ENCODE measurements at places on chromosomes 3 and 15. TPM values are rescaled to one million over a fixed set of nuclear protein-coding genes. Genes with fewer than 3 reads are reported as not detected.

Gene AMT
- total RNA-seq: 15.2 TPM

Gene NOX5
- 0.60 TPM for total RNA-seq

Gene IL5RA
- total RNA-seq: 1.1 TPM

Gene ALDH1A2
- 113 TPM for total RNA-seq

Gene USP13
- 9.0 TPM for total RNA-seq

Gene RFX7
- total RNA-seq: 15.2 TPM

Gene ANKDD1A
- total RNA-seq: 8.0 TPM

Gene DOCK3
- total RNA-seq: 0.54 TPM

DNA sequence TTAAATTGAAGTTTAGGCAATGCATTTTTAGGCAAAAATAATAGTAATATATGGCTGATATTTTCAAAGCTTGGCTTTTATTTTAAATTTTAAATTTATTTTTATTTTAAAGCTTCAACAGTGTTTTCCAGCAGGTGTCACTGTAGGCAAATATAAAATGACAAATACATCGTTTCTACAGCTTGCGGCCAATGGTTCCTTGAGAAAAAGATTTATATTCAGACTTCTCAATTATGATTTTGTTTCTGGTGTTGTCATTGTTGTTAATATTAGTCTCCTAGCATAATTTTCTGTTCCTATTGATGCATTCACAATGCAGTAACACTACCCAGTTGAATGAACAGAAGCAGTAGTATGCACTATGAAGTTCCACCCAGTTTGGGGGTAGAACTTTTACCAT, 220.7 kb upstream of the DNAJC19 start:
- no peaks in the 10 kb centered on the region for H3K27me3 ChIP-seq
- DNase-seq: no peak
- no peak overlapping the region for H3K27ac ChIP-seq
- no peaks in the 10 kb centered on the region for H3K36me3 ChIP-seq
- no peaks in the 10 kb centered on the region for H3K4me1 ChIP-seq

GRCh38 chr15:63953524-63953923, 92.8 kb downstream of the DAPK2 start:
- no peak for DNase-seq
- H3K27me3 ChIP-seq: no peaks in the 10 kb centered on the region
- no peaks in the 10 kb centered on the region for H3K4me1 ChIP-seq
- no peak overlapping the region for H3K4me3 ChIP-seq
- H3K27ac ChIP-seq: no peak overlapping the region
- H3K36me3 ChIP-seq: no peaks in the 10 kb centered on the region

- H3K27me3 ChIP-seq: no peaks in the 10 kb centered on the region
- no peak overlapping the region for H3K27ac ChIP-seq
- no peaks in the 10 kb centered on the region for H3K36me3 ChIP-seq
- H3K4me3 ChIP-seq: no peak overlapping the region
- H3K4me1 ChIP-seq: no peaks in the 10 kb centered on the region
These were observed 8.8 kb downstream of the MAP2K5 start for GRCh38 chr15:67551207-67551743.

DNA sequence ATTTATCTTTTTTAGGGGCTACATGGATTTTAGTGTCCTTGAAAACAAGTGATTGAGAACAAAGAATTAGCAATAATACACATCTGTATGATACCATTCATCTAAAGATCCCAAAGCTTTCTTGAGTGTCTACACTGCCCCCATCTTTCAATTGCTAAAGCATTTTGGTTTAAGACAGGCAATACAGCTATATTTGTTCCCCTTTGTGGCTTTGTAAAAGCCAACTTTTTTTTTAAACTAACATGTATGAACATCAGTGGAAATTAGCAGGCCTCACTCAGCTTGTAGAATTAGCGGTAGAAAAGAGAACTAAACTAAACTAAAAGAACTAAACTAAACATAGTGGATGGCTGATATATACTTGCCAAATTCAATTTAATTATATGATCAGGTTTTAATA, 449.6 kb downstream of the MECOM start:
- no peaks in the 10 kb centered on the region for H3K36me3 ChIP-seq
- no peaks in the 10 kb centered on the region for H3K27me3 ChIP-seq
- no peak overlapping the region for H3K4me3 ChIP-seq
- no peak for DNase-seq

DNA sequence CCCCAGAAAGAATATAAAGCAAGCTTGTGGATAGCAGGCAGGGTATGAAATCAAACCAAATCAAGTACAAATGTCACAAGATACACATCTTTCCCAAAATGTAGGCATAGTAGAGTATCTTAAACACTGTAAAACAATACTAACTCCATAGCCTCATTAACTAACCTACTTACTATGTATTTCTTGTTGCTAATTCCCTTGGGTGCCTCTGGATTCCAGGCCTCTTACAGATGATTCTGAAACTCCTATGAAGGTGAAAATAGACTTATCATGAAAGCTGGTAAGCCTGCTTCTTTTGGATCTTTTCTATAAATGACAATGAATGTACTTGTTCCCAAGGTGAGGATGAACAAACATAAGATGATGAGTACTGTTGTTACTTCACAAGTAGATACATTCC, 93.8 kb downstream of the FRMD5 start:
- H3K27ac ChIP-seq: no peak overlapping the region
- DNase-seq: no peak
- H3K4me3 ChIP-seq: no peak overlapping the region
- no peaks in the 10 kb centered on the region for H3K4me1 ChIP-seq
- no peaks in the 10 kb centered on the region for H3K36me3 ChIP-seq
- H3K27me3 ChIP-seq: no peaks in the 10 kb centered on the region

GRCh38 chr15:63352808-63353207, 28.8 kb downstream of the CA12 start:
- peak overlapping the region; percentile 30 for H3K27ac ChIP-seq
- peaks cover 36% of the 10 kb centered on the region for H3K4me1 ChIP-seq
- H3K36me3 ChIP-seq: no peaks in the 10 kb centered on the region
- no peak overlapping the region for H3K4me3 ChIP-seq
- no peaks in the 10 kb centered on the region for H3K27me3 ChIP-seq

DNA sequence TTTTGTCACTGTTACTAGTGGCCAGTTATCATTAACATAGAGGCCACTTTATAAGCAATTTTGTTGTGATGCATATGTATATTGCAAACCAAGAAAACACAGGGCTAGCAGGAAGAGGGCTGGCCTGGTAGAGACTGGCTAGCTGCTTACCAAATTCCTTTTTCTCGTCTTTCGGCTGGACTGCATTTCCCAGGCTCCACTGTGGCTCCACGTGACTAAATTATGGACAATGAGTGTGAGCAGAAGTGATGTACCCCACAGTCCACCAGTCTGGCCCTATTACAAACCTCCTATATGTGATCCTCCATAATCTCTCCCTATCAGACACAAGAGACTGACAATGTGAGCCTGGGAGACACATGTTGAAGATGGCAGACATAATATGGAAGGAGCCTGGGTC, 257.0 kb downstream of the MFSD1 start:
- no peak overlapping the region for H3K4me3 ChIP-seq
- H3K4me1 ChIP-seq: no peaks in the 10 kb centered on the region
- no peaks in the 10 kb centered on the region for H3K27me3 ChIP-seq
- DNase-seq: no peak

- H3K36me3 ChIP-seq: no peaks in the 10 kb centered on the region
- H3K27ac ChIP-seq: no peak overlapping the region
- no peaks in the 10 kb centered on the region for H3K4me1 ChIP-seq
- no peaks in the 10 kb centered on the region for H3K27me3 ChIP-seq
- no peak overlapping the region for H3K4me3 ChIP-seq
These were observed 85.1 kb upstream of the TRA2B start for GRCh38 chr3:186022931-186023330.

GRCh38 chr3:129185783-129186182, 2.1 kb upstream of the CNBP start:
- H3K27me3 ChIP-seq: no peaks in the 10 kb centered on the region
- no peaks in the 10 kb centered on the region for H3K4me1 ChIP-seq
- no peak for DNase-seq

GRCh38 chr3:42692667-42693529, 7.6 kb downstream of the KLHL40 start:
- DNase-seq: no peak
- H3K4me1 ChIP-seq: no peaks in the 10 kb centered on the region
- no peaks in the 10 kb centered on the region for H3K36me3 ChIP-seq

DNA sequence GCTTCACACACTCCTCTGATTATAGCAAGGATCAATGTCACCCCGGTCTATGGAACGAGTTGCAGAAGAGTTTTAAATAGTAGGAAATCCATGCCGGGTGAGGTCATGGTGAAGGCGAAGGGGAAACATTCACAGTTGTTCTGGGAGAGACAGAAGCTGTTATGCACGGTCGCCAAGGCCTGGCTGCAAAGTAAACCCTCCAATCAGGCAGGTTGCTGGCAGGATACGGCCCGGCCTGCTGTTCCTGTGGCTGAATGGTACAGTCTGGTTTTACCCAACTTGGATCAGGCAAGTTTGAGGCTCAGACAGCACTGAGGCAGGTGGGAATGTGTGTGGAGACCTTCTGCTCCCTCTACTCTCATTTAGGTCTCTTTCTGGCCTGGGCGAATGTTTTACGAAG, 45.3 kb upstream of the ATP2B2 start:
- H3K4me3 ChIP-seq: no peak overlapping the region
- no peak overlapping the region for H3K27ac ChIP-seq
- H3K4me1 ChIP-seq: no peaks in the 10 kb centered on the region

- no peak overlapping the region for H3K4me3 ChIP-seq
- no peaks in the 10 kb centered on the region for H3K36me3 ChIP-seq
- no peak overlapping the region for H3K27ac ChIP-seq
These were observed 212.3 kb upstream of the CFAP20DC start for GRCh38 chr3:59262076-59262498.

DNA sequence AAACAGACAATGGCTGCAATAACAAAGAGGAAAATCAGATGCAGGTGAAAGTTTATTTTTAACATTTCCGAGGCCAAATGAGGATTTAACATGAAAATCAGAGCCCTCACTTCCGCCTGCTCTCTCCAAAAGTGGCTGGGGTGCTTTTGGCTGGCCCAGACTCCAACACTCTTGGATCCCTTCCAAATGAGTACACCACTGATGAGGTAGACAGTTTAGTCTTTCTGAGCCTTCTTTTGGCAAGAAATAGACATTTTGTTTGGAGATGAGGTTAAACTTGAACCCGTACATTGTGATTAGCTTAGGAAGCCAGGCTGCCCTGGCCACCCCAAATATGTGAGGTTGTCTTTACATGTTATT, 51.0 kb upstream of the TRA2B start:
- no peak overlapping the region for H3K27ac ChIP-seq
- no peak overlapping the region for H3K4me3 ChIP-seq
- no peak for DNase-seq

DNA sequence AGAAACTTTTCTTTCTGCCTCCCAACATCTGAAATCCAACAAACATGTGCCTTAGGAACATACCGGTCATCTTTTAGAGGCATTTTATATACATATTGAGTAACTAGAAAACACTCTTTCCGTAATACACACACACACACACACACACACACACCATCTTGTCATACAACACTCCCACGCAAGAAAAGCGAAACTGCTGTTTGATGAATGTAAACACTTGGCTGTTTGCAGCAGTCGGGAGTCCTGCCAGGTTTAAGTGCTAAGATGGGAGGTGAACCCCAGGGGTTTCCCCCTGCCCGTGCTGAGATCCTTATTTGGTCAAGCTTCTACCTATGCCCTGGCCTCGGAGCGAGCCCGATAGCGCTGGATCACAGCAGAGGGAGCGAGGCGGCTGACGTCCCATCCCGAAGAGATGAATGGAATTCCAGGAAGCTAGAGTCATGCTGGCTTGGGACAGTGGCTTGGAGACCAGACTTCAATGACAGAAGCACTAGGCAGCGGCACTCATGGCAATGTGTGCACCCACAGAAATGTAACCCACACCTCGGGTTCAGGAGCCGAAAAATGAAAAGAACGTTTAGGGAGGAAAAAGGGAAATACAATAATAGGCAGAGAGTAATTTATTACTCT, 1.3 kb upstream of the THBS1 start:
- H3K4me1 ChIP-seq: peaks cover under 1% of the 10 kb centered on the region
- peaks cover 28% of the 10 kb centered on the region for H3K36me3 ChIP-seq
- H3K27me3 ChIP-seq: no peaks in the 10 kb centered on the region
- peak overlapping the region; percentile 74 for H3K4me3 ChIP-seq

DNA sequence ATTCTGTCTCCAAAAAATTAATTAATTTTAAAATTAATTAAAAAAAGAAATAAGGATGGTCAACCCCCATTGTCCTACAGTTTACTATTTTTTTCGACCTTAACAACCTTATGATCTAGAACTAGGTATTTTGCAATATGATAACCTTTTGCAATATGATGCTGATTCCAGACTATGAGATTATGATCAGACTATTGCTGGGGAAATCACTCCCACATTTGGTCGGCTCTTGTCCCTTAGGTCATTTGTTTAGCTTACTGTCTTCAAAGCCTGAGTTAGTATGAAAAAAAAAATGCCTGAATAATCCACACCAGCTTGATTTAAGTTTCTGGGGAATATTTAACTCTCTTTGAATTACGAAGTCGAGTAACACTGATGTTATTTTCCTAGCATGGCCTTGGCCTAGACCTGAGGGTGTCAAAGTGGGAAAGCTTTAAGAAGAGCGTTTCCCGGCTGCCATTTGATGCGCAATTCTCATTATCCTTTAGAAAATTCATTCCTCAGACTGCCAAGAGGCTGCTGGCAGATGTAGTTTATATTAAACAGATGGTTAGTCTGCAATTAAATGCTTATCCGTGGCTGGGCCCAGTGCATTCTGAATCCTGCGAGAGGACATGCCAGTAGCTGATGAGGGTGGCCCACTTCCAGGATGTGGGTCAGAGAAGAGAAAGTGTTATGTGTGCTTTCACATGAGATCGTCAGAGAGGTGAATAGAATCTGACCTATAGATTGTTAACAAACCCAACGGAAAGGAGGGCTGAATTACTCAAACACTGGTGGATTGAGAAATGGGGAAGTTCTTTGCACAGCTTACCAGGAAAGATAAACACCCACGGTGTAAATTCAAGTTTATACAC, 496.0 kb upstream of the THBS1 start:
- no peaks in the 10 kb centered on the region for H3K27me3 ChIP-seq
- no peak overlapping the region for H3K4me3 ChIP-seq
- H3K27ac ChIP-seq: peak overlapping the region; percentile 3
- H3K4me1 ChIP-seq: no peaks in the 10 kb centered on the region

DNA sequence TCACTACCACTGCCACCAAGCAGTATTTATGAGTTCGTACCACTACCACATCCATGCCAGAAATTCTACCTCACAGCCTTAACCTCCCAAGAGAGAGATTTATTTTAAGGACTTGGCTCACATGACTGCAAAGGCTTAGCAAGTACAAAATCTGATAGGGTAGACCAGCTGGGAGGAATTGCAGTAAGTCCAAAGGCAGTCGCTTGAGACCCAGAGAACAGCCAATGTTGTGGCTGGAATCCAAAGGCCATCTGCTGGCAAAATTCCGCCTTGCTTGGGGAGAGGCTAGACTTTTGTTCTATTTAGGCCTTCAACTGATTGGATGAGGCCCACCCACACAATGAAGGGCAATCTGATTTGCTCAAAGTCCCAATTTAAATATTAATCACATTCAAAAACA, 101.4 kb upstream of the STT3B start:
- no peaks in the 10 kb centered on the region for H3K27me3 ChIP-seq
- no peak overlapping the region for H3K27ac ChIP-seq
- no peaks in the 10 kb centered on the region for H3K4me1 ChIP-seq

DNA sequence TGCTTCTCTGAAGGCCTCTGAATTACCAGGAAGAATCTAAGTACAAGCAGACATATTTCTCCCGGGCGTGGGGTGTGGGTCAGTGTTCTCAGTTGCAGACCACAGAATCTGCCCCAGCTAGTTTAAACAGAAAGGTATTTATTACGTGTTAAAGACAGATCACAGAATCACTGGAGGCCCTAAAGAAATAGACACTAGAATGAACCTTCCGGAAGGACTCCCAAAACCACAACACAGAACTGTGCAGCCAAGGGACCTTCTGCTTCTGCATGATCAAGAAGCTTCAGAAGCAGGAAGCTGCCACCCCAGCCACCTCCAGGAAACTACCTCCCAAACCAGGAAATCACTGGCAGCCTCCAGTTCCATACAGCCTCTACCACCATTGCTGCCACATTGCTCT, 32.7 kb upstream of the ZFAND6 start:
- H3K4me1 ChIP-seq: no peaks in the 10 kb centered on the region
- no peak for DNase-seq

Measured in kidney (tissue), 22 donors.